Inflammatory macrophage treated with lipopolysaccharide for 4 hours (primary cell): ENCODE measurements at places on chromosomes 16 and 17.
A peak's percentile ranks its signal among the peaks of the same experiment; 100 is the strongest.

DNA sequence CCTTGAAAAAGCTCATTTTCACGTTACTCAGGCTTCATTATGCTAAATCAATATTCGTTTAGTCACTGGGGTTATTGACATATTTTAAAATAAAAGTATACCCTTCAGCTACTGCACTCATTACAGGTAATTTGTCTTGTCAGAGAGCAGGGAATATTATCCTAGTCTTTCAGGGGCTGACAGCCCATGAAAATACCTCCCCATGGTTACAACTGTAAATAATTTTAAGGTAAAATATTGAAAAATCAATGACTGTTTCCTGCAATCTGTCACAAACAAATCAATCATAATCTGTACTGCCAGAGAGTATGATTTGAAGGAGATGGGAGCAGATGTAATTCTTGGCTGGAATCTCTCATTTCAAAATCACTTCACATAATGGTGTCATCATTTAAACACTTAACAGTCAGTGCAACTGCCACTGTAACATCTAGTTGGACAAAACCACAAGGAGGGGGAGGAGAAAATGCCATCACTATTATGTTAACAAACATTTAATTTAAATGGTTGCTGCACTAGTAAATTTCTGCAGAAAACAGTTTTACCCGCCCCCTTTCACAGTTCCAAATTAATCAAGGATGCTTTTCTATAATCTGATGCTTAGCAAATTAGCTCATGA is 9.3 kb upstream of the IRX5 start:
- DNase-seq, result no peak

GRCh38 chr16:77869997-77870813 is 81.8 kb downstream of the VAT1L start:
- DNase-seq, result no peak

DNA sequence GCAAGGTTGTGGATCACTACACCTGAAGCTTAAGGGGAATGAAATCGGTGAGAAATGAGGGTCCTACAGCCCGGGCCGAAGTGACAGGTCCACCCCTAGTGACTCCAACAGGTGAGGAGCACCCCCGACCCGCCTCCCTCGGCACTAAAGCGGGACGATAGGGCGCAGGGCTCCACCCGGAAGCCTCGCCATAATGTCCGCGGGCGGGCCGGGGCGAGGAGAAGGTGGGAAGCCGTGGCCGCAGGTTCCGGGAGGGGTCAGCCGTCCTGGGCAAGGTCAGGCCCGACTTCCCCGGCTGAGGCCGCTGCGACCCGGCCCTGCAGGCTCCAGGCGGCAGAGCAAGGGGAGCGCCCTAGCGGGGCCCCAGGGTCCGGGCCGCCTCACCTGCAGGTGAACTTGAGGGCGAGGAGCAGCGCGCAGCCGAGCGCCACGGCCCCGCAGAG is 543 bp downstream of the TXNDC11 start:
- peak; percentile 47 for DNase-seq

- peak; percentile 27 for DNase-seq
Measured at GRCh38 chr16:72898216-72898825, 149.6 kb downstream of the ZFHX3 start.

- no peak for DNase-seq
Measured at GRCh38 chr17:9212376-9213302, 191.3 kb downstream of the NTN1 start.

DNA sequence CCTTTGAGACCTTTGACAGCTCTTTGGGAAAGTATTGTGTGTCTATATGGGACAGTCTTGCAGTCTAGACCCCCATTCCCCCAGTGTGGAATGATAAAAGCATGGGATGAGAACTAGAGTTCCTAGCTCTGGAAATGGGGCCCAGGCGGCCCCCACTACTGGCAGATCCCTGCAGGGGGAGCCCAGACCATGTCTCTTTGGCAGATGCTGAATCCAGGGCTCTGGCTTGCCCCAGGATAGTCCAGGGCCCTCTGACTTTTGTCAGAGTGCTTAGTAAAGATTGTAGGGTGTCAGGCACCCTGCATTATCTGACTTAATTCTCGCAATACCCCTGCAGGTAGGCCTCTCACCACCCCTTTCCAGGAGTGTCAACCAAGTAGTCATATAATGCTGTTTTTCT is 8.3 kb downstream of the ALKBH5 start:
- DNase-seq, result no peak

DNA sequence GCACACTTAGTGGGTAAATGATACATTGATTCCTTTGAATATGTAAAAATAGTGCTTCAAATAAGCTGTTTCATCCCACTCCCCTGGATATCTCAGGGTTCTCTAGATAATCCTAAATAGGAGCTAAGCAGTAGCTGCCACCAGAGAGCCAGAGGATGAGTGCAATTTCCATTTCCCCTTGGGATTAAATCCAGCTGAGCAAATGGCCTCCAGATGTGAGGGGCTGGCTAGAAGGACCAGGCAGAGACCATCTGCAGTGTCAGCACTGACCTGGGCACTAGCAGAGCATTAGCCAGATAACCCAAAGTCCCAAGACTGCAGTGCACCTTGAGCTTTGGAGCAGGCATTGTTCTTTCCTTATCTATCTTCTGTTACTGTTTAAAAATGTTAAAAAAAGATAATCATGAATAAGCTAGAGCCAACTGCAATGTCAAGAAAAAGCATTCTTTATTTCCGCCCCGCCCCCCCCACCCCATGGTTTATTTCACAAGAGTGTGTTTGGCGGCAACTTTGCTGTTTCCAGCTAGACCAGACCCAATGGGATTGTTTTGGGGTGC is 19.5 kb downstream of the GPR179 start:
- no peak for DNase-seq

DNA sequence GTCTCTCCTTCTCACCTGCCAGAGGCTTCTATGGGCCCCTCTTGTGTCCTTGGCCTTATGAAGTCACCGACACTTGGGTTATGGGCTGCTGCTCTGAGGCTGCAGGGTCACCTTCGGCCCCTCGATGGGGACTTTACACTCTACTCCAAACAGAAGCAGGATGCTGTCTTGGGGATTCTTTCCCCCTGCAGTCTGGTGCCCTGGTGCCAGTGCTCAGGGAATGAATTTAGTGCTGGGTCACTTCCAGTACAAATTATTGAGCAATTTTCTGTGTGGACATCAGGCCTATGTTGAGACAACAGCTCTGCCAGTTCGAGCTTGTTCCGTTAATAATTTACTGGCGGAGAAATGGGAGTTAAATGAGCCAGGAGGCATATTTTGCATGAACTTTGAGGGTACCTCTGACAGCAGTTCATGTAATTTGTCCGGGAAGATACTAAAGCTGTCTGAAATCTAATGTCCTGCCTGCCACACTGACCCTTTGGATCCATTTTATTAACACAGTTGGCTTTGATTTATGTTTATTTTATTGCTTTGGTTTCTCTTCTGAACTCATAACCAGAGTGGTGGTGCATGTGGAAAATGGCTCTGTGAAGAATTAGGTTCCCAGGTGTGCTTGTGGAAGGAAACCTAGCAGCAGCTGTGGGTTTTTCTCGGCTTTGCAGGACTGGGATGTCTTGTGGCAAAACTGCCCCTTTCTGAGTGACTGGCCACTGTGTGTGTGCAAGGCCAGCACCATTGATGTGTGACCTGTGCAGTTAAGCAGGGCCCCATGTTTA is 34.1 kb upstream of the DHX8 start:
- DNase-seq, result no peak

DNA sequence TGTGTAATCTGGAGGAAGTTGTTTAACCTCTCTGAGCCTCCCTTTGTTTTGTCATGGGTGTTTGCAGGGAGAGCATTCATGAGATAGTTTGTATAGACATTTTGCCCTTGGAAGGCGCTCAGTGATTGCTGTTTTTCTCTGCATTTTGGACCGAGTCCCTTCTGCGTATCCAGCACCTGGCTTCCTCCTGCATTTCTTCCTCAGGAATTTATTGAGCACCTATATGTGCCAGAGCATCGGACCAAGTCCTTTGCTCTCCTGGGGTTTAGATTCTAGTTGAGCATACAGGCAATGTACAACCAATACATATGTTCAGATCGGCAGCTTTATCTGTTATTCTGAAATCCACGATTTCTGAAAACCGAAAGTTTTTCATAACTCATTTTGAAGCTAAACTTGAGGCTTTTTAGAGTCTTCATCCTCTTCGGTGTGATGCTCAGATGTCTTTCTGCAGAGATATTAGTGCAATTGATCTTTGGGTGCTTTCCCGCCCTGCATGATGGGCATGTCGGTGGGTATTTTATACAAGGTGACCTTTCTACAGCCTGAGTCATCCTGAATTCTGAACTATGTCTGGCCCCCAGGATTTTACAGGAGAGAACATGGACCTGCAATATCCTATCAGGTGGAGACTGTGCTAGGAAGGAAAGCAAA is 4.1 kb downstream of the IL4R start:
- no peak for DNase-seq

GRCh38 chr17:82021107-82021899 is 1.4 kb downstream of the CENPX start:
- DNase-seq, result peak; percentile 63

- peak; percentile 77 for DNase-seq
Measured at GRCh38 chr17:74842599-74843351, 16.9 kb downstream of the GRIN2C start.

GRCh38 chr17:9644910-9645751 is at the start of gene USP43:
USP43 (plus strand) TSS chr17:9645517; CDS start chr17:9645633, 116 bp downstream.
- peak; percentile 9 for DNase-seq

DNA sequence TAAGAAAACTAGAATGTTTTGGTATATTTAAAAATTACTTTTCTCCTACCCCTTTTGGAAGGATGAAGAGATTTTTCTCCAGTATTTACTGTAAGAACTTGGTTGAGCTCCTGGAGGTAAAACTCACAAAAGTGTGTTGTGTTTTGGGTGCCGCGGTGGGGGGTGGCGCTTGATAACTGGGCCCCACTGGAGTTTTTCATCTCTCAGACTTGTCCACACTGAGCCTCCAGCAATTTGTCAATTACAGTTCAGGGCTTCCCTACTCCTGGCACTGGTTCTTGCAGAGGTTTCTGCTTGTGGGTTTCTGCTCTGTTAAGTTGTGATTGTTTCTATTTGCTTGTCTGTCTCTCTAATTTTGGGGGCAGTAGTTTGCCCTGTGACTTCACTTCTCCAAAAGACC is 40.0 kb downstream of the WIPI1 start:
- DNase-seq, result no peak

DNA sequence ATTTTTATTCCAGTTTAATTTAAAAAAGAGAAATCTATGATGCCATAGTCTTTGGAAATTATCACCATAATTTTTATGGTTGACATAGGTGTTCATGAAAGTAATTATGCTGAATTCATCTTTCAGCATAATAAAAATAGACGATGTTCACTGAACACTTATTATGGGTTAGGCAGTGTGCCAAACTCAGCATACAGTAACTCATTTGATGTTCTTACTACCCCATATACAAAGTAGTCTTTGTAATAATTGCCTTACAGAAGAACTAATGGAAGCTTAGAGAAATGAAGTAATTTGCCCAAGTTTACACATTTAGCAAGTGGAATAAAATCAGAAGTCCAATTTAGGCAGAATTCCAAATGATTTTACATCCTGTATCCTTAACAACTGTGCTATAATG is 852.2 kb upstream of the GOT2 start:
- no peak for DNase-seq

- DNase-seq, result no peak
Measured at GRCh38 chr16:88382491-88383400, at the start of gene ZNF469. ZNF469 (plus strand) TSS chr16:88382959; CDS start chr16:88427471, 44,512 bp downstream.

DNA sequence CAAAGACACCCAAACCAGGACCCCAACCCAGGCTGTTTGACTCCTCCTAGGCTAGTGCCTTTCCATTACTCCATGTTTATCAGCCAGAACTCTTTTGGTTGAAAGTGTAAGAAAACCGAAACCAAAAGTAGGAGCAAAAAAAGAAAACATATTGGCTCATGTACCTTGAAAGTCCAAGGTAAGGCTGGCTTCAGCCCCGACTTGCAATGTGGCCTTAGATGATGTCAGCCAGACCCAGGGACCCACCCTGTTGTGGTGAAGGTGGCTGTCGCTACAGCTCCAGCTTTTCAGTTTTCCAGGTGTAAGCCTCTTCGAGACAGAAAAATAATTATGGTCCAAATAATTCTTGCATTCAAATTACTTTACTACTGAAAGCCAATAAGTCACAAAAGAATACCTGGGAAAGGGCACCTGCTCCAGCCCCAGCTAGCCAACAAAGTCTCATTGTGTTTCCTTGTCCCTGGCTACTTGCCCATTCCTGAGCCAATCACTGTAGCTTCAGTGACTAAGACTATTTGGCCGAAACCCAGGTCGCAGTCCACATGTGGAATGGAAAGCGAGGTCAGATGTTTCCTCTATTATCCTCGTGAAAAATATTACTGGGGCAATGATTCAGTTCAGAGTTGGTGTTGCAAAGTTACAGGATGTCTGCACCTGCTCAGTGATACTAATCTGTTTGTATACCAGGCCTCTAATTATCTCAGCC is 20.7 kb downstream of the DNAH9 start:
- no peak for DNase-seq

GRCh38 chr17:6779411-6779810 is 3.4 kb downstream of the FBXO39 start:
- no peak for DNase-seq
